ENCODE measurements at places on chromosomes 3 and 15.

DNA sequence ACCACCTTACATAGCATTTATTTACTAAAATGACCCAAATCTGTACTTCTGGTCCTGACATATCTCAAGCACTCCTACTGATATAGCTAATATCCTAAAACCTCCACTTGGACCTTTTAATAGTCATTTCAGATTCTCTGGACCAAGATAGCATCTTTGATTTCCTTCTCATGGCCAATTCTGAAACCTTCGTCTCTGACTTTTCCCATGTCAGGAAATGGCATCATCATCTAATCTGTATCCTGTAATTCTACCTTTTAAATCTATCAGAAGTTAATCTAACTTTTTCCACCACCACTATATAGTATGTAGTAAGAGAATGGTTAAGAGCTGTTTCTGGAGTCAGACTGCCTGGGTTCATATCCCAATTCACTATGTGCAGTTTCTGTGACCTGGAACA, 16.2 kb downstream of the STX19 start:
- no peak for DNase-seq

DNA sequence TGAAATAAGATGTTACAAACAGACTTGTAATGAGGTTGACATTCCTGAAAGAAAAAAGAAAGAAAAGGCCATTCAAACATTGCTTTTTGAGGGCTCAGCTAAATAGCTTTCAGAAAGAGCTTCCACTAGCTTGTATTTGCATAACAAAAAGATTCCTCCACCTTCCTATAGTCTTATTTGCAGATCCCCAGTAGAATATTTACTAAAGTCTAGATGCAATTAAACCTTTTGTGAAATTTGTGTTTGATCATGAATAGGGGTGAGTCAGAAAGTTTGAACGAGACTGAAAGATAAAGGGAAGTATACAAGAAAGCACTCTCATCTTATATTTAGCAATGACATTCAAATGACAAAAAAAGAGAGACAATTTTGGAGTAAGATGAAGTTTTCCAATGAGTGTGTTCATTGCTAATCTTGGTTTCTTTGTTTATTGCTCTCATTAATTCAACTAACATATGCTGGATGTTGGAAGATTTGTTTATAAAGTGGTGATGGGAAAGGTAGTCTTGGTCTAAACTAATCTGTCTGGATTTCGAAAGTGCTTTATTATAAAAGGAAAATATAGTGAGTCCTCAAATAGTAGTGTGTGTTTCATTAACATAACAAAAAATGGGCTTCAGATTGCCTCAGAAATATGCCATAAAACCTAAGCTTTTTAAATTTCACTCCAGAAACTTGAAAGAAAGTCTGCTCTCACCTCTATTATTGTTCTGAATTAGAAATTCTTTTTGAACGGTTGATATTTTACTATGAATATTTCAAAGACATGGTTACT, 9.1 kb upstream of the CADPS start:
- no peak for DNase-seq

GRCh38 chr15:41985236-41986160, 13.1 kb upstream of the EHD4 start:
- DNase-seq = no peak

GRCh38 chr3:110732420-110732819, 339.2 kb upstream of the NECTIN3 start:
- DNase-seq = no peak

DNA sequence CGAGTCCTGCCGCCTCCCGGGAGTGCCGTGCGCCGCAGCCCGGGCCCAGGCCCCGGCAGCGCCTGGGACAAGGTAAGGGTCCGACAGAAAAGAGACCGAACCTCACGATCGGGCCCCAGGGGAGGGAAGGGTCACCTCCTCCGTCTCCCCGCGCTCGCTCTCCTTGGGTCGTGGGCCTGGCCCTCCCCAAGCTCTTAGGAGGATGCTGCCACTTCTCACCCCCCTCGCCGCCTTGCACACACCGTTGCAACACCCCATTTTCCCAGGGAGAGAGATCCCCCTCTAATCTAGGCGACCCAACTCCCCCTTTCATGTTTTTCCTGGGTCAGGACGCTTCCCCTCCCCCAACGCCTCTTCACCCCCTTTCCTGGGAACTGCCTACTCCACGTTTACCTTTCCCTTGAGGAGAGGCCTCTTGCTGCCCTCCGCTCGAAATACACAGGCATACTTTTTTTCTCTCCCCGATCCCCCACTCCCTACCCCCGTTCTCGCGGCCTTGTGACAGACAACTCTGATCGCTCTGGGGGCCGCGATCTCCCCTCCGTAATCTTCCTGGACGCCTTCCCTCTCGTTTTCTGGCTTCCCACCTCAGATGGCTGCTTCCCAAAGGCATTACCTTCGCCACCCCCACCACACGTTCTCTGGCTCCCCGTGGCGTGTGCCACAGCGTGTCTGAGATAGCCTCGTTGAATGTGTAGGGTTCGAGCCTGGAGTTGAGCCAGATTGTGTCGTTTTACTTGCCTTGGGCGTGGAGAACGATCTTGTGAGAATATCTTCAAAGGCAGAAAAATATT, 688 bp downstream of the SETD5 start:
- peak; percentile 26 for DNase-seq

DNA sequence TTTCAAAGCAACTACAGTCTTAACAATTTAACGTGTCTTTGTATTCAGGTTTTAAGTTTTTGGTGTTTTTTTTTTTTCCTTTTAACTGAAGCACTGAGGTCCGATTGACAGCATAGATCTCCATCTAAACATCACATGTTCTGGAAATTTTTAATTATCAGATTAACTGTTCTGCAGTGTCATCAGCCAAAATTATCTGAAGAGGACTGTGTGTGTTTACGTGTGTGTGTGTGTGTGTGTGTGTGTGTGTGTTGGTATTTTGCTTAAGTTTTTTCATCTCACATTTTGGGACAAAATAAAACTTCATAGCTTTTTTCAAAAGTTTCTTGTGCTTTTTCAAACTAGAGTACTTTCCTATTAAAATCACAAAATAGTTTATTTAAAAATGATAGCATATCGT, 1.8 kb downstream of the PIK3CA start:
- no peak for DNase-seq

DNA sequence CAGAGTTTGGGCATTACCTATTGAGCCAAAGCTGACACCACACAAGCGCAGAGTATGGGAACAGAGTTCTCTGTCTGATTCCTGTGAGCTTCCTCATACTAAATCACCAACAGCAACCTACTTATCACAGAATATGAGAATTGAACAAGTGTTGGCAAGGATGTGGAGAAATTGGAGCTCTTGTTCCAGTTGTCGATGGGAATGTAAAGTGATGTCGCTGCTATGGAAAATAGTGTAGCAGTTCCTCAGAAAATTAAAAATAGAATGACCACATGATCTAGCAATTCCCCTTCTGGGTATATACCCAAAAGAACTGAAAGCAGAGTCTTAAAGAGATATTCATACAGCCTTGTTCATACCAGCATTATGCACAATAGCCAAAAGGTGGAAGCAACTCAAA, 33.4 kb downstream of the CD86 start:
- DNase-seq = no peak

GRCh38 chr15:67782691-67782991, 42.7 kb upstream of the SKOR1 start:
- no peak for DNase-seq

DNA sequence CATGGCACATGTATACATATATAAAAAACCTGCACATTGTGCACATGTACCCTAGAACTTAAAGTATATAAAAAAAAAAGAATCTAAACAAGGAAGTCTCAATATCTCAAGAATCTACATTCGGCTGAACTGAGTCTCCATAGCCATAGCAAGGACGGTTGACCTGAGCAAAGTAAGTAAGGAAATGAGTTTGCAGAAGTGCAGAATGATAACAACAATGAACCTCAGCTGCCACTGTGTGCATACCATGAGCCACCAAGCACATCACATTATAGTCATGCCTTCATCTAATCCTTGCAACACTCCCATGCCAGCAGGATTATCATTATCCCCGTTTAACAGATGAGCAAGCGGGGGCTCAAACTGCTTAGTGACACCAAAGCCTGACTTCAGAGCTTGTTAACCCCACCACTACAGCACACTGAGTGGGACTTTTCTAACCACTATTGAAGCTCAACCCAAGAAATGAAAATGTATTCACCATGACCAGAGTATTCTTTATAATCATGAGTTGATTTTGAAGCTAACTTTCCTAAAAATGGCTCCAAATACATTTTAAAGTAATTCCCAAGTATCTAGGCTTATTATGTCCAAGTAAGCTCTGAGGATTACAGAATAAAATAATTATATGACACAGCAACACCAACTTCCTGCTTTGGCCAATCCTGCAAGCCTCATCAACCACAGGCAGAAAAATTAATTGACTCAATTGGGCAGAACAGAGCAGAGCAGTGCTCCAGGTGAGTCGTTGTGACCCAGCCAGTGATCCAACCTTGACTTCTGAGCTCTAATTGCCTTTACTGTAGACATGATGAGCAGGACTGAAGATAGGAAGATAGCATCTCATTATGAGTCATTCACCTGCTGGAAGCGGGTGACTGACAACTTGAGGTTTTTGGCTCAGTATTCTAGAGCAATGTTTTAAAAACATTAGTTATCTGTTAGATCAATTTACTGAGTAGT, 47.3 kb upstream of the IL12A start:
- no peak for DNase-seq

- DNase-seq = no peak
Measured at GRCh38 chr3:148093753-148094152, 604.0 kb upstream of the AGTR1 start.

- no peak for DNase-seq
Measured at GRCh38 chr3:189655617-189656016, 24.4 kb downstream of the TP63 start.

DNA sequence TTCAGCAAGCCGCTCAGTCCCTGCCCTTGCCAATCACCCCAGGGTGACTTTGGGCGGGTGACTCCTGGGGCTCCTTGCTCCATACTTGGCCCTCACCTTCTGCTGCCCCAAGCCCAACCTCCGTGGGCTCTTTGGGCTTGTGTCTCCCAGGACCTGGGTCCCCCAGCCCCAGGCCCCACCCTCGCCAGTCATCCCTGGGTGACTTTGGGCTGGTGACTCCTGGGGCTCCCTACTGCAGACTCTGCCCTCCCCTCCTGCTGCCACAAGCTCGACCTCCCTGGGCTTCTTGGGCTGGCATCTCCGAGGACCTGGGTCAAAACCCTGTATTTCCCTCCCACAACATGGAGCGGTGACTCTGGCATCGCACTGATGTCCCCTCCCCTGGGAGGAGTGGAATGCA, 151.5 kb downstream of the GOLGA6L4 start:
- no peak for DNase-seq

- no peak for DNase-seq
Measured at GRCh38 chr3:127747751-127748521, 74.4 kb downstream of the MGLL start.

GRCh38 chr3:172442606-172443005, 5.7 kb downstream of the GHSR start:
- DNase-seq = no peak

DNA sequence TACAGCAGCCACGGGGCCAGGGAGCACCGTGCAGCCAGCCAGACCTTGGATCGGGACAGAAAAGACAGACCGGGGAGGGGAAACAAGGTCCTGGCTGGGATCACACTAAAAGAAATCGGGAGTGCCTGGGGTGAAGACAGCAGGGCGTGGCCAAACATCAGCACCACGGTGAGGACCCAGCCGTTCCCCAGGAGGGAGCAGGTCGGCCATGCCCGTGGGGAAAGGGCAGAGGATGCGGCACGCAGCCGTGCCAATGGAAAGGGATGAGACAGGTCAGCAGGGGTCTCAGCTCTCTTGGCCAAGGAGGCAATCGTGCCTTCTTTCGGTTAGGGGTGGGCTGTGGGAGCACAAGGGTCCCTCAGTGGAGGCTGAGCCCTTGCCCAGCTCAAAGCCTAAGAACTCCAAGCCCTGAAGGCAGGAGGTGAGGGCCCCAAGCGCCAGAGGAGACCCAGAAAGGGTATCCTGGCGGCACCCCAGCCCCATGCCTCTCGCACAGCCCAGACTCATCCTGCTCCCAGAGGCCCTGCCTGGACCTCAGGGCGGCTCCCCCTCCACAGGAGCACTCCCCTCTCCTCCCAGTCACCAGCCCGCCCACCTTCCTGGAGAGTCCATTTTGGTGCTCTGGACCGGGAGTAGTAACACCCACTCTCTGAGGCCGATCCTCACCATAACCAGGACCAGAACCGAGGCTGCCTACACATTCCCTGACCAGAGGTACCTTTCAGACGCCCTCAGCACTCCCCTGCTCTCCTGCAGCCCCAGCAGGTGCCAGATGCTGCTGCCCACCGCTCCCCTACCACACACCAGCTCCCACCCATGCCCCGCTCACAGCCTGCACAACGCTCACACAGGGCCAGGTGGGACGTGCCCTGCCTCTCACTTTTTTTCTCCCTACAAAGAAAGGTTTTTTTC, 23.2 kb upstream of the OCA2 start:
- no peak for DNase-seq

DNA sequence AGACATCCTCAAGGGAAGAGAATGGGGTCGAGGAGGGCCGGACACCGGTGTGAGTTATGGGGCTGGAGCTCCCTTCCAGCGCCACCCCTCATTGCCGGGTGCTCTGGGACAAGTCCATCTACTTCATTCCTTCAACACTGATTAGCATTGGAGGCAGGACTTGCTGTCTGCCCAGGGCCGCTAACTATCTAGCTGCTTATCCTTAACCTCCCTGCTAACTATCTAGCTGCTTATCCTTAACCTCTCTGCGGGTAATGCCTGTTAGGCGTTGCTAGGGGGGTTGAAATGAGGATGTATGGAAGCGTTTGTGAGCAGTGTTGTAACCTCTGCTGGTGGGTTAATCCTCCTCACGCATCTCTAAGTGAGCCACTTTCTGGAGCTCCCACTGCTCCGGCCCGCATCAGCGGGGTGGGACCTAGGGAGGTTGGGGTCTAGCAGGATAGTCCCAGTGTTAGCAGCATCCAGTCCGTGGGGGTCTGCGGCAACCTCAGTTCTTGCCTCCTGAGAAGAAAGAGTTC, 10.9 kb upstream of the CHAC1 start:
- DNase-seq = no peak

- no peak for DNase-seq
Measured at GRCh38 chr3:124059580-124059979, 67.7 kb upstream of the ROPN1 start.

- peak; percentile 39 for DNase-seq
Measured at GRCh38 chr3:155714295-155714718, 30.6 kb downstream of the PLCH1 start.

GRCh38 chr3:42264399-42265058, 1.5 kb downstream of the CCK start:
- DNase-seq = peak; percentile 70

DNA sequence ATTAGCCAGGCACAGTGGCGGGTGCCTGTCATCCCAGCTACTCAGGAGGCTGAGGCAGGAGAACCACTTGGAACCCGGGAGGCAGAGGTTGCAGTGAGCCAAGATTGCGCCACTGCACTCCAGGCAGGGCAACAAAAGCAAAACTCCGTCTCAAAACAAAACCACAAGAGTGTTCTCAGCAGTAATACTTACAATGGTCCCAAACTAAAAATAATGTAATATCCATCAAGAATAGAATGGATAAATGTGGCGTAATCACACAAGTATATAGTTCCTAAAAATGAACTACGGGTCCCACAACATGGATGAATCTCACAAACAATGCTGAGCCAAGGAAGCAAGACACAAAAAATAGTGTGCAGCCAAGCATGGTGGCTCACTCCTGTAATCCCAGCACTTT, 39.2 kb downstream of the STAG1 start:
- no peak for DNase-seq

Measured in WTC11 (cell line).